ENCODE measurements at places on chromosomes 6 and 20.

DNA sequence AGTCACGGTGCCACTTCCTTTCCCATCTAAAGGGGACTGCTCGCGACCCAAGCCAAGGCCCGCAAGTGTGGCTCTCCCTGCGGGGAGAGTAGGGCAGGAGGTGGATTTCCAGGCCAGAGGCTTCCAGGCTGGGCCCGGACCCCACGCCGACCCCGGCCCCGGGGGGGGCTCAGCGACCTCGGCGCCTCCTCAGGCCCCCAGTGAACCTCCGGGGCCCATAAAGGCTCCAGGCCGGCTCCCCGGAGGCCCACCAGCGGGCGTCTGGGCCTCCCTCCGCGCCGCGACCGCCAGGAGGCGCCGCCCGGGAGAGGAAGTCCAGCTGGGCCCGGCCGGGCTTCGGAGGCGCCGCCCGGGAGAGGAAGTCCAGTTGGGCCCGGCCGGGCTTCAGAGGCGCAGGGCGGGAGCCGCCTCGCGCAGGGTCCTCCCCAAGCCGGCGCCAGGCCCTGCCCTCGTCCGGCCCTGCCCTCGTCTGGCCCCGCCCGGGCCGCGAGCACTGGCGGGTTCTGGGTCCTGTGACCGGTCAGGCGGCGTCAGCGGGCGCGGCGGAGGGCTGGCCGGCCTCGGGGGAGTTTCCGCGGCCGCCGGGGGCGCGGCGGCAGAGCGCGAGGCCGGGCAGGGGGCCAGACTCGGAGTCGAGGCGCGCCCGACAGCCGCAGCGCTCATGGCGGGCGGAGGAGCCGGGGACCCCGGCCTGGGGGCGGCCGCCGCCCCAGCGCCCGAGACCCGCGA, at the start of gene RAB32:
Gene RAB32 (plus strand): TSS at position 623 of the 729 bp plus-strand sequence. CDS start 39 bp downstream, at position 662.
- peak; percentile 87 for DNase-seq

- DNase-seq, result peak; percentile 4
These were observed 225.4 kb downstream of the PRL start for GRCh38 chr6:22071270-22072041.

- no peak for DNase-seq
These were observed 246.3 kb downstream of the ZFAND3 start for GRCh38 chr6:38065734-38066305.

GRCh38 chr6:142933701-142934100, 11.3 kb downstream of the HIVEP2 start:
- no peak for DNase-seq

DNA sequence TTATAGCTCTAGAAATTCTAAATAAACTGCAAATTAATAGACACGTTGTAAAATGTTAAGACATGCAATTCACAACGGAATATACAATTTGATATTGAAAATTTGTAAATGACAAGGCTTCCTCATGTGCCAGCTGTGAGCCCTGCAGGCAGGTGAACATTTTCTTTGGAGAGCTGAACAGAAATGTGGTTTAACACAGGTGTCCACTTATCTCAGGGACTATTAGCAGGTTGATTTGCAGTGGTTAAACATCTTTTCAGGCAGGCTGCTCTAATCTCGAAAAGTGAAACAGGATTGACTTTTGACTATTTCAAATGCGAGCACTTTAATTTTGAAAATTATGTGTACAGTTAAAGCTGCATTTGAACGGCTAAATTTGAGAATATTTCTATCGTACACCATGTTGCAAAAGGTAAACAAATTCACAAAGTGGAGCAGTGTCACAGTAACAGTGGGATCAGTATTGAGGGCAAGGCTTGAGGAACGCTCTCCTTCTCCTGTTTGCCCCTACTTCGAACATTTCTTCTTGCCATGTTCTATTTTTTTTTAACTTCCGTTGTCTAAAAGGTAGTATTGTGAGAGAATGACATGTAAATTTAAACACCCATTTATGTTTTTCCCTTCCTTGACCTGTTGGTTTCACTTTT, 210.8 kb downstream of the CDKAL1 start:
- DNase-seq, result no peak

GRCh38 chr6:105372142-105372848, 30.6 kb downstream of the PREP start:
- DNase-seq, result no peak

GRCh38 chr6:159693894-159694545, 979 bp upstream of the SOD2 start:
- DNase-seq, result no peak

DNA sequence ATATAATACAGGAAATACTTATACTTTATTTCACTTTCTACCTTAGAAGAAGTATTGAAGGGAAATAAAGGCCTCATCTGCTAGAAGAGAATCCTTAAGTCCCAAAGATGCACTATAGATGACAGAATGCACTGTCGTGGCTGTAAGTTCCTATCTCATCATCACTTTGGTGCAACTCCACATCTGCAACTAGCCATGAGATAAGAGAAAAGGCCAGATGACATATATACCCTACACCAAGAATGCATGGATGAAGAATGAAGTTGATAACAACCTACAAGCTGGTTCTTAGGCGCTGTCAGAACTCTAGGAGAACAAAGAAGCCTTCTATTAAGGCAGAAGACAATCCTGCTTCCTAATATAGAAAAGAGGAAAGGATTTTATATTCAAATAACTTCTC, 11.6 kb upstream of the PLN start:
- DNase-seq, result no peak

DNA sequence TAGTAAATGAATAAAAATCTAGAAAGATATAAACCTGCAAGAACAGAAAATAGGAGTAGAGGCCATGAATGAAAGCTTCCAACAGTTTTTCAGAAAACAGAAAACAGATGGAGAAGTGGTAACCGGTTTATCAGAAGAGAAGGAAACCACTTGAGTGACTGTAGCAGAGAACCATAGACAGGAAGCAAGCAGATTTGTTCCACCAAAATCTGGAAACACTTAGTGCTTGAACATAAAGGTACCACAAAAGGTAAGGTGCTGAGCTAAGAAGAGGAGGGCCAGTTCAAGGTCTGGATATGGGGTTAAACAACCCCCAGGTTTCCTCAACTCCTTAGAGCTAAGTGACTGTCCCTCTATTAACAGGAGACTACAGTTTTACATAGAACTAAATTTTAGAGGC, 9.2 kb upstream of the KIAA0319 start:
- DNase-seq, result no peak

DNA sequence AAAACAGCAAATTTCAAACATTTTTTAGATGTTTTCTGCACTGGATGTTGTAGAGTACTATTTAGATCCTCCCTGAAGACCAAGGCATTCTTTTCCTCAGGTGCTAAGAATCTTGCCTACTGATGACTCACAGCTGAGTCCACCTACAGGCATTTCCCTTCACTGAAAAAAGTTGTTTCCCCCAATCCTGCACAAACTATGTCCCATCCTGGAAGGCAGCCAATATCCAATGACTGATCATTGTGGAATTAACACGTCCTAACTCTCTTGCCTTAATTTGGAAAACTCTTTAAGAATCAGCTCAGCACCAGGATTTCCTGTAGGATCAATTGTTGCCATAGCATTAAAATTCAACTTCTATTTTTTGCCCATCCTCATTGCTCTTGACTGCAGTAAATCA, 268.4 kb upstream of the IRAK1BP1 start:
- DNase-seq, result no peak

DNA sequence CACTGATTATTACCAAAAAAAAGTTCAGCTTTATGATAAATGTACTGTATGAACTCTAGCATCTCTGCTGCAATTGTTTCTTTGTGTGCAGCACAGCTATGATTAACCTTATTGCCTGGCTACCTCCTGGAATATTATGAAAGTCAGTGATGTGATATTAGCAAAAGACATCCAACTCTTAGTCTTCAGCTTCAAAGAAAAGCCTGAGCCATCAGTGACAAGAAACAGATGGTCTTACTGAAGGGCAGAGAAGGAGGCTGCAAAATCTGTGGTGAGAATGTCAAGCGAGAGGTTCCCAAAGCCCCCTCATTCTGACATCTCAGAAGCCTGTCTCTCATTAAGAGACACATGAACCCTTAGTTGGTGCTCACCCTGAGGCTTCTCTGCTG, 89.4 kb upstream of the TNFAIP3 start:
- DNase-seq, result no peak
